ENCODE measurements at places on chromosomes 4 and X. TPM values are rescaled to one million over a fixed set of nuclear protein-coding genes. Genes with fewer than 3 reads are reported as not detected.
A peak's percentile ranks its signal among the peaks of the same experiment; 100 is the strongest.

The ARX gene
- 1.8 TPM for polyA plus RNA-seq

The IGFBP7 gene
- 90.4 TPM for polyA plus RNA-seq

The NDNF gene
- 13.6 TPM for polyA plus RNA-seq

- no peak for DNase-seq
Observed at GRCh38 chrX:68650491-68650890, 3.0 kb downstream of the STARD8 start.

- DNase-seq, result peak; percentile 92
Observed at GRCh38 chr4:25865586-25865985, 2.8 kb upstream of the SEL1L3 start.

DNA sequence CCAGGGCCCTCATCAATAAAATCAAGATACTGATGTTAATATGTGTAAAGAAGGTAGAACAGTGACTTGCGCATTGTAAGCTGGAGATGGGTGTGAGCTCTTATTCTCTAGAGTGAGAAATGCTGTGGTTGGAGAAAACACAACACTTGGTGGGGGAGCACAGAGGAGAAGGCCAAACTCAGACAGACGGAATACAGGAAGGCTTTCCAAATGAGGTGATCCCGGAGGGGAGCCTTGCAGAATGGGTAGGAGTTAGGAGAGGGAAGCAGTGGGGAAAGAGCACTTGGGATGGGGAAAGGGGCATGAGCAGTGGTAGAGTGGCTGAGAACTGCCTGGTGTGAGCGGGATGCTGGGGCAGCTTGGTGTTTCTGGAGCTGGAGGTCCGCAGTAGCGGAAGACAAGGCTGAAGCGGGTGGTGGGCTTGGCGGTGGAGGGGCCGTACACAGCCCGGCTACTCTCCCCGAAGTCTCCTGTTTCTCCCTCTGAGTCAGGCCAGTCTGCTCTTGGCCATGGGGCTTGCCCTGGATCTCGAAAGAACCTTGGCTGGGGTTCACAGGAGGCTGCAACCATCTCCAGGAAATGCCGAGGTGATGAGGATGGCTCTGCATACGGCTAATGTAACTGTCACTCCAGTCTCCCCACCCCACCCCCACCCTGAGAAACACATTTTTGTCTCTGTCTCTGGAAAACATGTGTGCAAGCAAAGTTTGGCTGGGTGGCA is 11.3 kb upstream of the PLAC1 start:
- no peak for DNase-seq

GRCh38 chrX:109707720-109708119 is 25.3 kb downstream of the ACSL4 start:
- no peak for DNase-seq

DNA sequence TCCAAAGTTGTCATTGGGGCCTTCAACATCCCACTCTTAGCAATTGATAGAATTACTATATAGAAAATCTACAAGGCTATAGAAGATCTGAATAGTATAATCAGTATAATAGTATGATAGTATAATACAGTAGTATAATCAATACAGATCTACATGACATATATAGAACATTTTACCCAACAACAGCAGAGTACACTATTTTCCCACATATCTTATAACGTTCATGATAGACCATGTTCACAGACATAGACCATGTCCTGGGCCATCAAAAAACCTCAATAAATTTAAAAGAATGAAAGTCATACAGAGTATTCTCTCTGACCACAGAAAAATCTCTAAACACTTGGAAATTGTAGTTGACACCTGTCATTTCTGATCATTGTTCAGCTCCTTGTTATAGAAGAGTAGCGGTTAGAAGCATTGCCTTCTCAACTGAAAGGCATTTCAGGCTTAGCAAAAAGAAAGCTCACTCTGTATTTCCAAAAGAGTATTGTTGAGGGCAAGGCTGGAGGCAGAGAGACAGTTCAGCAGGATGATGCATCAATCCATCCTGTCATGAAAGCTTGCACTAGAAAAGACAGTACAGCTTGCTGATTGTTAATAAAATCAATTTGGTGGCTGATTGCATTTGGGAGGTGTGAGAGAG is 38.8 kb upstream of the ARMCX5 start:
- no peak for DNase-seq

- DNase-seq, result no peak
Observed at GRCh38 chrX:136781180-136781797, 557 bp upstream of the ARHGEF6 start.

- DNase-seq, result no peak
Observed at GRCh38 chrX:54087661-54088060, 43.4 kb upstream of the PHF8 start.

DNA sequence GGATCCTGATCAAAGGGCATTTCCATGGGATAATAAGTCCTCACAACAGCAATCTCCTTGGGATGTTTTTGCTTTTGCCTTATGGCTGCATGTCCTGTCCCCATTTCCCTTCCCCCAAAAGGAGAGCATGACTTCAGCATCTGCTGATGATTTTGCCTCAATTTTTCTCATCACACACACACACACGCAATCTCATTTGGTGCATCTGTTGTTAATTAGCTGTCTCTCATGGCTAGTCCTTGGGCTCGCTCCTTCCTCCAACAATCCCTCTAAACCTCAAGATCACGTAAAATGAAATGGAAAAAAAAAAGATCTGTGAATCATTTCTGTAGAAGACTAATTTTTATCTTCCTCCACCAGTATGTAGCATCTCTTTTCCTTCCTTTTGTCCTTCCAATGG is 153.6 kb downstream of the RBMX2 start:
- DNase-seq, result no peak

DNA sequence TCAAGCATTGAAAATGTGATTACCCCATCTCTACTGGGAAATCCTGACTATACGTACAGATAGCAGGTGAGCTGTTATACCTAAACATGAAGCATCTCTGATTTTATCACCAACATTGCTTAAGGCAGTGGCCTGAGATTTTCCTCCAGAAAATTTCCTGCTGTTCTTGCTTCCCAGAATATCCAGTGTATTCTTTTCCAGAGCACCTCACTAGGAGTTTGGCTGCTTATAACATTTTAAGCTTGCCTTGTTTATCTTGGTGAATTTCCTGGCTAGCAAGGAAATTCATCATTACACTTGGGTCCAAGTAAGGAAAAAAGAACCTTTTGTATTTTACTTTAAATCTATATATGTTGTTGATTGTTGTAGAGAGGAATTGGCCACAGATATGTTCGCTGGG is 73.0 kb upstream of the CLCN4 start:
- no peak for DNase-seq

DNA sequence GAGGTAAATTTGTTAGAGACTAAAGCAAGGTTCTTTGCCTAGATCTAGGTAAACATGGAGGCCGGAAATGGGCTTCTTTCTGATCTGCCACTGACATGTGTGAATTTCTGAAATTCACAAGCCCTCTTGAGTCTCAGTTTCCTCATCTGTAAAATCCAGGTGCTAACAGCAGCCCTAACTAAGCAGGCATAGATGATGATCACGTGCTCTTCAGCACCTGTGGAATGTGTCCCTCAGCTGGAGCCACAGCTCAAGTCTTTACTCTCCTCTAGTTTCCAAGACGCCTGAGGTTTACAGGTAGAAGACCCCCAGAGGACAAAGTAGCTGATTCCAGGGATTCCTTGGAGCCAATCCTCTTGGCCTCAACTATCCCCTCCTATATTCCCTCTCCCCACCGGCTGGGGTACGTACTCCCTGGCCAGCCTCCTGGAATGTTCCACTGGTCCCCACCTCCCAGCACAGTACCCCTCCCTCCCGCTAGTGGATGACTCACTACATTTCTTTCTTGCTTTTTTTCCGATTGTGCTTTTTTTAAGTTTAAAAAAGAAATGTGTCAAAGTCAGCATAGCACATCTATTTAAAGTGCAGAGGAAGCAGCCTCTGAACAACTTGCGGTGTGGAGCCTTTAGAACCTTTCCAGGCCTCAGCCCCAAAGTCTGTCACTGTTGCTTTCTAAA is 98.4 kb downstream of the PHKA2 start:
- peak; percentile 4 for DNase-seq

DNA sequence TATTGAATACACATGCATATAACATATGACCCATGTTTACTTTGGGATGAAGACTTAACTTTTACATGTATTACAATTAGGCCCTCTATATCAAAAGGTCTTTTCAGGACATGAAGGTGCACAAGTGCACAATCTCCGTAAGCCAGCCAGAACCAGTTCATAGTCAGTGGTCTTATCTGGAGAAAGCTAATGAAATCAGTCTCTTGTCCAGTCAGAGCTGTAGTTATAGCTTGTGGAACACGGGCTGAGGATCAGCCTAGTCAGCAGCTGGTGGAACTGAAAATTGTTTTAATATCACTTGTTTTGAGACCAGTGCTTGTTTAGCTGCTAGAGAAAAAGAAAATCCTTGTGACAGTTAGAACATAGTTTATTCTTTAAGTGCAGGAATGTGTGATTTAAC is 197.9 kb downstream of the IL13RA2 start:
- no peak for DNase-seq

DNA sequence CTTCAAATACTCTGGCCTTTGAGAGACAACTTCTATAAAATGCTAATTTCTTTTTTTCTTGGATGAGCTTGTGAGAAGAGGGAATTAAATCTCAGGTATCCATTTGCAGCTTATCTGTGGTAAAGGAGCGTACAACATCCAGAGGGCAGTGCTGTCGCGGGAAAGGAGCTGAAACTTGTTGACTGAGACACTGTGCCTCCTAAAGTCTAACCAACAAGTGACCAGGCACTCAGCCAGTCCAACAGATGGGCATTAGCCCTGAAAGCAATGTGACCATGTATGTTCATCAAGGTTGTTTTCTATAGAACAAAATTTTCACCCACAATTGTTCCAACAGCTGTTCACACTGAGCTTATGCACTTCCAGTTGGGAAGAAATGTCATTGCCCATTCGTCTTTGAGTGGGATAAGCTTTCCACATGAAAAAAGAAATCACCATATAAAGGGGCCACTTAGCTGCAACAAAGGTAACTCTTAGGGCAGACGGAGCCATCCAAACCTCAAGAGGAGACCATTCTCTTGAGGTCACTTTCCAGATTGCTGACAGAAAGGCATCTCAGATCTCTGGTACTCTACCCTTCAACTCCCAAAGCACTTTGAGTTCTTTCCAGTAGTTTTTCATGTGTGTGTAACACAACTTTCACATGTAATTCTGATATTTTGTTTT is 244.8 kb upstream of the NEIL3 start:
- DNase-seq, result no peak

GRCh38 chr4:24729119-24729730 is 66.1 kb upstream of the SOD3 start:
- no peak for DNase-seq

GRCh38 chrX:154012336-154012991 is 7.2 kb downstream of the IRAK1 start:
- DNase-seq, result peak; percentile 50

GRCh38 chrX:128931071-128931470 is 592.2 kb downstream of the SMARCA1 start:
- DNase-seq, result no peak

- no peak for DNase-seq
Observed at GRCh38 chr4:38861791-38862190, 5.2 kb upstream of the TLR6 start.

GRCh38 chrX:128007882-128008281 is 44.3 kb downstream of the ACTRT1 start:
- no peak for DNase-seq

DNA sequence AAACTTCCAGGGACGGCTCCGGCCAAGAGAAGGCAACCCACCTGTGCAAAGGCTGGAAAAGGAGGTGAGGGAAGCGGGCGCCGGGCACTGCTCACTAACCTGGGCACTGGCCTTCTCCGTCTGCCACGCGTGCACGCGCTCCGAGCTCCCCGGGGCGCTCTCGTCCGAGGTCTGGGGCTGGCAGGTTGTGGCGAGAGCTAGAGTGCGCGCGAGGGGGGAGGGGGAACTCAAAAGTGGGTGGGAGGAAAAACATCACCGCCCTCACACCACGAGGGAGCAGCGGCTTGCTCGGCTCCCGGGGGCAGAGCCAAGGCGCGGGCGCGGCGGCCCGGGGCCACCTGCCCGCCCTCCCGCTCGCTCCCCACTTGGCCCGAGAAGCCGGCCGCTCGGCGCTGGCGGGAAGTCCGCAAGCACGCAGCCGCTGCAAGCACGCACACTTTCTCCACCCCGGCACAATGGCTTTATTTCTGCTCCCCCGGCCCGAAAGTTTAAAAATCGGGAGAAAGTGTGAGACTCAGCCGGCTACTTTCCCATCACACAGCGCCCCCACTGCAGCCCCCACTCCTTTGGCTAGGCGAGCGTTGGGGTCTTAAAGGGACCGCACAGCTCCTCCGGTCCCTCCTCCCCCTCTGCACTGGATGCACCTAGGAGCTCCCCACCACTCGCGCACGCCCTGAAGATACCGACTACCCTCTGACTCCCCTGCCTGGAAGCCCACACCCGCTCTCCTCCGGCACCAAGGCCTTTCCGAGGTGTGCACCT is at the start of gene CHRDL1:
CHRDL1 (minus strand) TSS at position 173 of the 762 bp plus-strand sequence. CDS start 3,636 bp downstream, outside the sequence.
- peak; percentile 3 for DNase-seq

- DNase-seq, result no peak
Observed at GRCh38 chrX:107734646-107735045, 40.9 kb downstream of the TSC22D3 start.

DNA sequence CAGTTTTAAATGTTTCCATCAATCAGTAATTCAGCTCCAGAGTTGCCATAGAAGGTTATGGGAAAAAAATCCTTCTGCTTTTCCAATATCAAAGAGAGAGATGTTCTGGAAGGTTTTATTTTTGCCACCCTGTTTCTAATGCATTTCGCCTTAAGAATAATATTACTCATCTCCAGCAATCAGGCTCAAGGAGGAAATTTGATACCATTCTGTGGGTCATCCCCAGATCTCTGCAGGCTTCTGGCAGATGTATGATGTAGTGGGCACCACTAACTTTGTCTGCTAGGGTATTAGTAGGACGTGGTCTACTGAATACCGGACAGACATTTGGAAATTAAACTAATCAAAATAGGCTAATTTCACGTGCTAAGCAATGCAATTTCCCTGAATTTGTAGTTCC is 645.4 kb upstream of the TENM3 start:
- DNase-seq, result no peak

GRCh38 chr4:14837860-14838259 is 164.4 kb upstream of the CPEB2 start:
- no peak for DNase-seq

DNA sequence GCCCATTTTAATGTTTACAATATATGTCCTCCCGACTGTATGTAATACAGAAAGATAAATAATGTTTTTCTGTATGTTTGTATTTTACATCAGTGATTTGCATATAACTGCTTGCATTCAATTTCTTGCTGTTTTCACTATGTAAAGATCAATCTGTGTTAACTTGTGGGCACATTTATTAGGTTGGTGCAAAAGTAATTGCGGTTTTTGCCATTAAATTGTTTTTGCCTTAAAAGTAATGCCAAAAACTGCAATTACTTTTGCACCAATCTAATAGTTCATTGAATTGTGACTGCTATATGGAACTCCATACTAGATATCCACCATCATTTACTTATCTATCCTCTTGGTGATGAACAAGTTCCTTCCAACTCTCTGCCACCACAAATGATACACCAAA is 73.9 kb upstream of the SRD5A3 start:
- no peak for DNase-seq

GRCh38 chr4:127586922-127587571 is 45.7 kb upstream of the INTU start:
- DNase-seq, result peak; percentile 3

DNA sequence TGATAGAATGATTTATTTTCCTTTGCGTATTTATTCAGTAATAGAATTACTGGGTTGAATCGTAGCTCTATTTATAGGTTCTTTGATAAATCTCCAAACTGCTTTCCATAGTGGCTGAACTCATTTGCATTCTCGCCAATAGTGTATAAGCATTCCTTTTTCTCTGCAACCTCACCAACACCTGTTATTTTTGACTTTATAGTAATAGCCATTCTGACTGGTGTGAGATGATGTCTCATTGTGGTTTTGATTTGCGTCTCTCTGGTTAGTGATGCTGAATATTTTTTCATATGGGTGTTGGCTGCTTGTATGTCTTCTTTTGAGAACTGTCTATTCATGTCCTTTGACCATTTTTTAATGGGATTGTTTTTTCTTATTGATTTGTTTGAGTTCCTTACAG is 160.7 kb downstream of the MID1IP1 start:
- no peak for DNase-seq

Measured in large intestine (tissue), 12 donors.